Activated T-cell treated with anti-CD3 and anti-CD28 coated beads, Interleukin-2, amount 50 U/mL, for 1 hour (primary cell): ENCODE measurements at places on chromosomes 13 and 19.

DNA sequence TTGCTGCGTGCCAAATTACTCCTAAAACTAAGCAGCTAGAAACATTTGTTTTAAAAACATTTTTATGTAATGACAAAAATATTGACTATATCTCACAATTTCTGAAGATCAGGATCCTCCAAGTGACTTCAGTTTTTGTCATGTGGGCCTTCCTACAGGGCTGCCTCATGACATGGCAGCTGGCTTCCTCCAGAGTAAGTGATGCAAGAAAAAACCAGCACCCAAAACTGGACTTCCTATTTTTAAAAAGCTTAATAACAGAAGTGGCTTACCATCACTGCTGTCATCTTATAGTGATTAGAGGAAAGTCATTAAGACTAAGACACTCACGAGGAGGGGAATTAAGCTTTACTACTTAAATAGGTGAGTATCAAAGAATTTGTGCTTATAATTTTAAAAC lies 681.7 kb downstream of the PCDH17 start:
- no peak for DNase-seq

DNA sequence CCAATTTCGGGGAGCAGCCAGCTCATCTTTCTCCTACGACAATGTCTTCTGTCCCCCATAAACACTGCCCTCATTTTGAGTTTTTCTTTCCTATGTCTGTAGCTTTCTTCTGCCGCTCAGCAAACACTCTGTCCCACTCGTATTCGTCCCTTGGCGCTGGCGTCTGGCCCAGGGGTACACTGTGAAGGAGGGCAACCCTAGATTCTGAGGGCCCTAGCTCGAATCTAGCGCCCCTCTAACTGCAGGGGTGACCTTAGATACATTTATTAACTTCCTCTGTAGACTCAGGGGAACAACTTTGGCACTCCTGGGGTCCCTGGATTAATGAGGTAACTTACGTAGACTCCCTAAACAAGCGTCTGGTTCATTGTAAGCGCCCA lies 677 bp upstream of the LRCH1 start:
- no peak for DNase-seq

DNA sequence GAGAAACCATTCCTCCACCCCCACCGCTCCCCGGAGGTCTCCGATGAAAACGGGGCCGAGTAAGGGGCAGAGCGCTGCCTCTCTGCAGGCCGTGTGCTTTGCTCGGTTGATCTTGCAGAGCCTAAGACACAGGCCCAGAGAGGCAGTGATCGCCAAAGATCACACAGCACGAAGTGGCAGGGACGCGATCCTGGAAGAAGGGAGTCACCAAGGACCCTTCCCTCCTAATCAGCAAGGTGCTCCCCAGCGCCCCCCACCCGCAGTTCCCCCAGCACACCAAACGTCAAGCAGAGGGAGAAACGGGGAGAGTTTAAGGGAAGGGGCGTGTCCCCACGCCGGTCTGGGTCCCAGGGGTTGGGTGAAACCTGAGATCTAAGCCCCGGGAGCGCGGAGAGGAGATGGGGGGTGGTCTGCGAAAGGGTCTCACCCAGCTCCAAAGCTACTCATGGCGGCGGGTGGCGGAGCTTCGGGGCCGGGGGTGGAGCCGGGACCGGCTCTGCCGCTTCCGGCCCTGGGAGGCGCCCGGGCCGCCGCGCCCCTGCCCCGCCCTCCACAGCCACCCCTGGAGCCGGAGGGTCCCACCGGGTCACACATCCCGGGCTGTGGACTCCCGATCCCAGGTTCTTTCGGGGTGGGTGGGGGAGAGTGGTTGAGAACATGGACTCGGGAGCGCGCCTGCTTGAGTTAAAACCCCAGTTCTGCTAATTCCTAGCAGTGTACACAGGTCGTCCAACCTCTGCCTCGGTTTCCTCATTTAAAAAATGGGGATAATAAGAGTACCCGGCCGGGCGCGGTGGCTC lies at the start of gene EML2:
Gene EML2 (minus strand): TSS at position 468 of the 800 bp plus-strand sequence. CDS start 21 bp downstream, at position 447.
- DNase-seq: peak; percentile 64

GRCh38 chr19:3243819-3244700 lies 19.6 kb downstream of the CELF5 start:
- DNase-seq: peak; percentile 50

- no peak for DNase-seq
Measured at GRCh38 chr13:73303851-73304250, 245.0 kb downstream of the KLF5 start.

- no peak for DNase-seq
Measured at GRCh38 chr13:103866048-103866447, 799.8 kb upstream of the SLC10A2 start.

GRCh38 chr19:30621326-30621920 lies 249.2 kb downstream of the ZNF536 start:
- DNase-seq: no peak

- no peak for DNase-seq
Measured at GRCh38 chr19:29640231-29640630, 25.0 kb upstream of the PLEKHF1 start.

- DNase-seq: no peak
Measured at GRCh38 chr13:20388184-20388583, 137.5 kb downstream of the CRYL1 start.

DNA sequence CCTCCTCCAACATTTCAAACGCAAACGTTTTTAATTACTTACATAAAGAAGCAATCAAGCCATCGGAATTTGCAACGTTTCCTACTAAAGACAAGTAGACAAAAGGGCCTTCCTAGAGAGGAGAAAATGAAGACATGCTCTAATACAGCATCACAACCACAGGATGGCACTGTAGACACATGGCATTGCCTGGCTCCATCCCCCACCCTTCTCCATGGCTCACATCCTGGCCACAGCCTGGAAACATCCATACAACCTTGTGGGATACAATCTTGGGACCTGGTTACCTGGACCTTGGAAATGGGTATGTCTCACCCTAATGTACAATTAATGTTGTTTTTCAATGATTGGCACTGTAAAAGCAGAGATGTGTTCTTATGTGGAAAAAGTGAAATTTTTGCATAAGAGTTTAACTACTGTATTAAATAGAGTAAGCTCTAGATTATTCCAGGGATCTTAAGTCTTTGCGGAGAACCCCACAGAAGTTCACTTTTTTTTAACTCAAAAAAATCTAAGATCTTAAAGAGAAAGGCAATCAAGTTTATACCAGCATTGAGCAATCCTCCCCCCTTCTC lies 21.5 kb downstream of the EBPL start:
- no peak for DNase-seq

DNA sequence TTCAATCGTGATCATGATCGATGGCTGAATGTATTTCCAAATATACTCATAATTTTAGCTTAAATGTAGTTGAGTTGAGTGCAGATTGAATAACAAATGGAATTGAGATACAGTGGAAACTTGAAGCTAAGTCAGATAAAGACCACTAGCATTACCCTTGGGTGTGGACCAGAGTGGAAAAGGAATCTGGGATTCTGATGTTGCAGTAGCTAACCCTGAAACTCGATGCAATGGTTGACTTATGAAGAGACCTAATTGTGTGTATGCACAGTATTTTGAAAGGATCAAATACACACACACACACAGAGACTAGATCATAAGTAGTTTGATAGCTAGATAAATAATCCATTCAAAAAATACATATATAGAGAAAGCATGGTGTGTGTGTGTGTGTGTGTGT lies 135.8 kb downstream of the RXFP2 start:
- DNase-seq: no peak

GRCh38 chr19:35375505-35376307 lies 4.8 kb downstream of the GPR42 start:
- no peak for DNase-seq

DNA sequence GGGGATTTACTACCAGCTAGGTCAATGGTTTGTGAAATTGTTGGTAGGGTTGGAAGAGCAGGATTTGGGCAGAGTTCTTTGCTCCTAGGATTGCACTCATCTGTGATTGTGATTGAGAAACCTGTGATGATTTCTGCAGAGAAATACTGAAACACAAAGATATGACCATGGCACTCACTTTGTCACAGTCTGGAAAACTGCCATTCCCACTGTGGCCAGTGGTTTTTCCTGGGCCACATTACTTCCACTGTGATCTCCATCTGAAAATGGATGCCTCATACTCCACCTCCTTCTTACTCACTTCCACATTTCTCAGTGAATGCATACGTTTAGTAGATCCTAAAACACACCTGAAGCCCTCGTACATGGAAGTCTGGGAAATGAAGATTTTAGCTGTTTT lies 593.2 kb downstream of the LMO7 start:
- no peak for DNase-seq

GRCh38 chr13:106078191-106078590 lies 457.3 kb downstream of the EFNB2 start:
- DNase-seq: no peak

DNA sequence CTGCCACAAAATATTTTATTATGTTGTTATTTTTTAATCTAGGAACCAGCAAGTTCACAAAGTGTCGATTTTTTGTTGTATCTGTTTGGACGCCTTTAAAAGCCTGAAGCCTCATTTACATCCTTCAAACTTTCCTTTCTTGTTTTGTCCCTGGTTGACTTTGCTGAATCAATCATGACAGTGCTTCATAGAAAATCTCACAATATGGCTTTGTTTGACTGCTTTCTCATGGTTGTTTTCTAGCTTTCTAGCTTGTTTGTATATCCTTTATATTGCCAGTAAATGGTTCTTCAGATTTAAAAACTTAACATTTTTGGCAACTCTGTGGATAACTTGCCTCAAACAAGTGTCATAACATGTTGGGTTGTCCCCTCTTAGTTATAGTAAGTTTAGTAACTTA lies 84.1 kb upstream of the ATXN8OS start:
- DNase-seq: no peak

- DNase-seq: no peak
Measured at GRCh38 chr19:1373534-1374249, 10.0 kb upstream of the NDUFS7 start.

DNA sequence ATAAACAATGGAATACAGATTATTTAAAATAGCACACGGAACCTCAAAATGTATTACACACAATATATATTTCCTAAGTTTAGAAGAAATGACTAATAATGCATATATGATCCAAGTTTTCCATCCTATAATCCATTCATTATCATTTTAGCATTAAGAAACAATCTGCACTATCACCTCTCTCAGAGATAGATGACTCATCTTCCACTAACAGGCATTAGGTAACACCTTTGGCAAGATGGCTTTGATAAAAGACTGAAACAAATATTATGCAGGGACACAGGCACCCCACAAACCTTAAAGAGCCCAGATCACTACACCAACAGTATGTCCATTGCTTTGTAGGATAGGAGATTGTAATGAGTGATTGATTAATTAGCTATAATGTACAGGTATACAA lies 4.1 kb downstream of the ENOX1 start:
- no peak for DNase-seq

DNA sequence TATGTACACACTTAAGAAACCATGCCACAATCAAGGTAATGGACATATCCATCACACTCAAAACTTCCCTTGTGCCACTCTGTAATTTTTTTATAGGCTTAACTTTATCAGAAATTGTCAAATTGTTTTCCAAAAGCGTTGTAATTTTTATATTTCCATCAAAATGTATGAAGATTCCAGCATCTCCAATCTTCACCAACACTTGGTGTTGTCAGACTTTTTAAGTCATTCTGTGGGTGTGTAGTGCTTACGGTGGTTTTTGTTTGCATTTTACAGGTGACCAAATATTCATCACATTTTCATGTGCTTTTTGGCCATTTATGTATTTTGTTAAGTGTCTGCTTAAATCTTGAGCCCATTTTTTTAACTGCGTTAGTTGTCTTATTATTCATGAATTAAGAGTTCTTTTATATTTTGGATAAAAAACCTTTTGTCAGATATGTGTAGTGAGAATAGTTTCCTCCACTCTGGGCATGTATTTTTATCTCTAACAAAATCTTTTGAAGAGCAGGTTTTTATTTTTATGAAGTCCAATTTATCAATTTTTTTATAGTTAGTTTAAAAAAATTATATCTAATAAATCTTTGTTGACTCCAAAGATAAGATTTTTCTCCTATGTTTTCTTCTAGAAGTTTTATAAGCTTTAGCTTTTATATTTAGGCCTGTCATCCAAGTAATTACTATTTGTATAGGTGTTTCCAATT lies 4.6 kb upstream of the ZNF45 start:
- DNase-seq: no peak

DNA sequence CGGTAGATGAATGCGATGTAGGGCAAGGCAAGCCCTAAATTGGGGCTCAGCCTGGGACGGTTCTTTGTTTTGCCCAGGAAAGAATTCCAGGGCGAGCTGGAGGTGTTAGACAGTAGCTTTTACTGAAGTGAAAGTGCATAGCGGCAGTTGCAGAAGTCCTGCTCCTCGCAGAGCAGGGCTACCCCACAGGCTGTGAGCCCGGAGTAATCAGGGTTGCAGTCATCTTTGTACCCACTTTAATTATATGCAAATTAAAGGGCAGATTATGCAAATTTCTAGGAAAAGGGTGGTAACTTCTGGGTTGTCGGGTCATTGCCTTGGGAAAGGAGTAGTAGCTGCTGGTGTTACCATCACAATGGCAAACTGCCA lies 30.5 kb downstream of the VAV1 start:
- DNase-seq: no peak

DNA sequence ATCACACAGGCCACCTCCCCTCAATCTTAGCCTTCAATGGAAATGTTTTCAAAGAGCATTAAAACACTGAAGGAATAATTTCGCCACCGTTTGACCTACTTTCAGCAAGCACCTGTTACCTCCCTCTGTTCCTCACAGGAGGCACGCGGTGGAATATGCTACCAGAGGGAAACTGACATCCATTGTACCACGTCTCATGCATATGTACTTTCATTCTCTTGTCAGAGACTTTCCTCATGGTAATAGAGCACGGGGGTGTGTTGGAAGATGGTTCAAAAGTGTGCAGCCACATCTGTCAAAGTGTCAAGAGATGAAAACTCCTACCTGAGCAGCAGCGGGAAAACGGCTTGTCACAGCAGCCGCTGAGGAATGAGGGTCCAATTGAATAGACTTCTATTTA lies 143.4 kb downstream of the NALCN start:
- DNase-seq: no peak

- DNase-seq: no peak
Measured at GRCh38 chr13:28597641-28598040, 61.3 kb upstream of the POMP start.

DNA sequence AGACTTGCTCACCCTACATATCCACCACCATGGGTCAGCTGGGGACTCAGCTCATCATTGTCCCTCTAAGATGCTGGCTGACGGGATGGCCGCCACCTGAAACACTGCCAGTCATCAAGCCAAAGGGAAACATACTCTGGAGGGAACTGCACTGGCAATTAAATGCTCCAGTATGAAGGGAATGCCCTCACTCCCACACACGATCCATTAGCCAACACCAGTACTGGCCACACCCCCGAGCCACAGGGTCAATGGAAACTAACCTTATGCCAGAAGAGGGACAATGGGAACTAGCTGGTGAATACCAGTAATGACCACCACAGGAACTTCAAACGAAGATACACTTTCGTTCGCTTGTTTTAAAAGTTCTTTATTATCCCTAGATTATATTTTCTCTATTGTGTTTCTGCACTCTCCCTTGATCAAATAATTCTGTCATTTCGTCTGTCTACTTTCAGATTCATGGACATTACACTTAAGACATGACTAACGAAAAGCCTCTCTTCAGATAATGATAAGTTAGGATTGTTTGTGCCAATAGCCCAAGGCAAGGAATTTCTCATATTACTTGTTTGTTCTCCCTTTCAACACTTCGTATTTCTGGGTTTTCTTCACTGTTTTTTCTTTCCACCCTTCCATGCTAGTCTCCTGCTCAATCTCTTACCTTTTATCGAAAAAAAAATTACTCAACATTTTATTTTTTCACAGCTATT lies 1.7 kb upstream of the ZNF507 start:
- DNase-seq: no peak

GRCh38 chr13:51688937-51689662 lies 104.8 kb downstream of the WDFY2 start:
- DNase-seq: no peak

GRCh38 chr19:12639901-12640613 lies 26.5 kb downstream of the MAN2B1 start:
- peak; percentile 84 for DNase-seq
